ENCODE measurements at places on chromosomes 3 and 15. TPM values are rescaled to one million over a fixed set of nuclear protein-coding genes. Genes with fewer than 3 reads are reported as not detected.

DNA sequence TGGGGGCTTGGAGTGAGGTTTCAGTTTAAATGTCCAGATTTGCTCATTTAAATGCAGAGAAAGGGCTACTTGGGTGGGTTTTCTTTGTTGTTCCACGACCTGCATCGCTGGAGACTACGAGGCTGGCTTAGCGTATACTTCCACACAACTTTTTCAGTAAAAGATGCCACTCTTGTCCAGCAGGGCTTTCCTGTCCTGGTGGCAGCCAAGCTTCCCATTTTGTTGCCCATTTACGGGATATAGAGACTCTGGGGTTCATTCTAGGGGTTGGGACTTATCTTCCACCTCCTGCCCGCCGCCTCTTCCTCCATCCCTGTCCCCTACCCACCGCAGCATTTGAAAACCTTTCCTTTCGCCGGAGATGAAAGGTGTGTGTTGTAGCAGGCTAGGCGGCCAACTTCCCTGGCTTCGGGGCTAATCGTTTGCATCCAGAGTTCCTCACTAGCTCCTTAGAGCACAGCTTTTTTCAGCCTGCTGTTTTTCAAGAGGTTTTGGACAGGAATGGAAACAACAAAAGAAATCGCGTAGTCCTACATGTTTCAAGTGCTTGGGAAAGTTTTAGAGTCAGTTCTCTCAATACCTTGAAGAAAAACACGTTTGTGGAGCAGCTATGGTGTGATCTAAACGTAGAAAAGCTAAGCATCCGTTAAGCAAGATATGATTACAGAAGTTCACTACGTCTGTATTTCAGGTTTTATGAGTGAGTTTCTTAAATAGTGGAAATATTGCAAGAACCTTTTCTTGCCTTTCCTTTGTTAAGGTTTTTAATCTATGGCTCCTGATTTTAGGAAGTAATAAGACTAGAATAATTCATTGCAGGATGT lies 843 bp downstream of the CHRNA5 start:
- no peak for DNase-seq

- no peak for DNase-seq
Observed at GRCh38 chr15:28887339-28888174, 1.8 kb downstream of the APBA2 start.

- DNase-seq, result no peak
Observed at GRCh38 chr3:39751286-39751685, 58.1 kb upstream of the MYRIP start.

DNA sequence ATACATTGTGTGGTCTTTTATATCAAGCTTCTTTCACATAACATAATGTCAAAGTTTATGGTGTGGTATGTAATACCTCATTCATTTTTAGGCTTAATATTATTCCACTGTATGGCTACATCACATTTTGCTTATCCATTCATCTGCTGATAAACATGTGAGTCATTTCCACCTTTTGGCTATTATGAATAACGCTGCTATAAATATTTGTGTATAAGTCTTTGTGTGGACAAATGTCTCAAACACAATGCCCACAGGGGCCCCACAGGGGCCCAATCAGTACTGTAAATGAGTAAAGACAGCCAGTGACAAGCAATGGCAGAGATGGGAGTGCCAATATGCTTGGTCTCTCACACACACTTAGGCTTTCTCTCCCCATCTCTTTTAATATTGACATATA lies 54.2 kb downstream of the PIK3R4 start:
- no peak for DNase-seq

- DNase-seq, result no peak
Observed at GRCh38 chr3:14146381-14147065, 21.7 kb downstream of the TMEM43 start.

- DNase-seq, result no peak
Observed at GRCh38 chr3:101484805-101485620, 28.0 kb downstream of the SENP7 start.

GRCh38 chr3:181534781-181535221 lies 176.9 kb upstream of the SOX2 start:
- no peak for DNase-seq

GRCh38 chr3:10338591-10339353 lies 17.9 kb upstream of the SEC13 start:
- DNase-seq, result peak; percentile 3

GRCh38 chr15:57996561-57996960 lies 69.0 kb downstream of the ALDH1A2 start:
- no peak for DNase-seq

GRCh38 chr3:178152031-178152806 lies 384.0 kb upstream of the KCNMB2 start:
- no peak for DNase-seq

GRCh38 chr15:58066042-58066867 lies 744 bp upstream of the ALDH1A2 start:
- DNase-seq, result peak; percentile 67

- no peak for DNase-seq
Observed at GRCh38 chr3:158769952-158770740, 31.7 kb upstream of the MFSD1 start.

DNA sequence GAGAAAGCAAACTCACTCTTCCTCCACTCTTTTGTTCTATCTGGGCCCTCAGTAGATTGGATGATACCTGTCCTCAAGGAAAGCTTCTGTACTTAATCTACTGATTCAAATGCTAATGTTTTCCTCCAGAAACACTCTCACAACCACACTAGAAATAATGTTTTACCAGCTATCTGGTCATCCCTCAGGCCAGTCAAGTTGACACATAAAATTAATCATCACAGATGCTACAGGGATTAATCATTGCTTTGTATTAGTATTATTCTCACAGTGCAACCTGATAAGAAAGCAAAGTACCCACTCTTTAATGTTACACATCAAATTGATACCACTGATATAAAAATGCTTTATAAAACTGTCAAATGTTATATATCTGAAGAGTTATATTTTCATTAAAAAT lies 52.9 kb upstream of the ARL6 start:
- no peak for DNase-seq

DNA sequence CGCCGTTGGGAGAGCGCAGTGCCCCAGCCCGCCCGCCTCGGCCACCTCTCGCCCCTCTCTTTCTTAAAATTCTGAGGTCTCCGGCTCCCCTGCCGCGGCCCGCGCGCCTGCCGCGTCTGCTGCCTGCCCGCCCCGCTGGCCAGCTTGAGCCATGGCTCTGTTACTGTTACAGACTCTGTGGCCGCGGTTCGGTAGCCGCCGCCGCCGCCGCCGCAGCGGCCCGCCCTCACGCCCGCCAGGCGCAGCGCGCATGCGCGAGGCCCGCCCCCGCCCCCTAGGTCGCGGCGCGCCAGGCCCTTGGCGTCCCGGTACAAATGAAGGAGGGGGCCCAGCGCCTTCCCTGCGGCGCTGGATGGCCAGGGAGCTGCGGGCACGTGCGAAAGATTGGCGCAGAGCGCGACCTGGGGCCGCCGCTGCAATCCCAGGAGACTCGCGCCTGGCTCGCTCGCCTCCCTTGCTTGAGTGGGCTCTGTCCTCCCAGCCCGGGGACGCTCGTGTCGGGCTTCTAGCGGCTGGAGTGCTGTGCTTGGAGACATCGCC lies at the start of gene ONECUT1:
ONECUT1 (minus strand) TSS at position 168 of the 540 bp plus-strand sequence. CDS start 452 bp downstream, outside the sequence.
- DNase-seq, result peak; percentile 42

DNA sequence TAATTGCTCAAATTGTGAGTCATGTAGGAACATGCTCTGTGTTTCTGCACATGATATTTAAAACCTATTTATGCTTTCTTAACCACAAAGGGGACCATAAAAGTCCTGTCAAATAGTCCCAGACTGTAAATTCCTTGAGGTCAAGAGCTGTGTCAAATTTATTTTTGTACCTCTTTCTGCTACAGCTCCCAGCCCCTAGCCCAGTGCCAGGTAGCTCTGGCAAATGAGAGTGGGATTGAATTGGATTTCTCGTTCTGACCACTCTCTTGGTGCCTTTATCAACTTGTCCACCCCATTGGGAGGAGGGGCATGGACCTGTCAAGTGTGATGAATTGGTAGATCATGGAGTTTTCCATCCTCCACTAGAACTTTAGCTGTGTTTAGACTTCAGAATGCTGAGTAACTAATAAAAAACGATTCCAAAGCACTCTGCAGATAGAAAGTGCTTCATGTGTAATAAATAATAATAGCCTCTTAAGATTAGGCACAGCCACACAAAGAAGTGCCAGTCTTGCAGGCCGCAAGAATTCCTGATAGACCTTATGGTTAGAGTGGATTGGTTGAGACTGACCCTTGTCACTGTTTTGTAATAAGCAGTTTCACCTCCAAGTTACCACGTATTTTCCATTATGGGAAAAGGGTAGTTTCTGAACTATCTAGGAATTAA lies 120.4 kb downstream of the LPP start:
- no peak for DNase-seq

- no peak for DNase-seq
Observed at GRCh38 chr15:58797505-58797904, 26.4 kb downstream of the MINDY2 start.

DNA sequence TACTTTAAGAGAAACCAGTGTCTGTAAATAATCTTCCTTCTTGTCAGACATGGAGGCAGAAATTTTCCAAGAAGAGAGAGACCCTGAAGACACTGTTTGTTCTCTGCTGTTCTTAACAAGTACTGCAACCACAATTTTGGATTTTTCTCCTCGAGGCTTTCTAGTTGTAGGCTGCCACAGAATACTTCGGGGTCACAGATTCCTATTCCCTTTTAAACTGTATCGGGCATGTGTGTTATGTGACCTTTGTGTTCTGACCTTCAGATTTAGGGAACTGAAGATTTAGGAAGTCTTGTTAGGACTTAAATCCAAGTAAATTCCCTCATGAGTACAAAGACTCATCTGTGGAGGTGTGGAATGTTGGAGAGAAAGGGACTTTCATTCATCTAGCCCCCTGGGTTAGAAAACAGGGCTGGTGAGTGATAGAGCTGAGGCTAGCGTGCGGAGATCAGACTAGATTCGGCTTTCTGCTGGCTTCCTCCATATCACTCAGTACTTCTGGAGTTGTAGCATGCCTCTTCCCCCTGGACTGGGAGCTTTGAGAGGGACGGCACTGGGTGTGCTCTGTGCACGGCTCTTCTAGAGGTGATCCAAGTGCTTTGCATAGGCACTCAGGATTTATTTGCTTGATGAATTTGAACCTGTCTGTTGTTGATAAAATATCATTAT lies 237.0 kb downstream of the LPP start:
- no peak for DNase-seq

GRCh38 chr3:131356006-131356595 lies 25.5 kb upstream of the NUDT16 start:
- DNase-seq, result no peak

GRCh38 chr15:31228980-31229826 lies 97.4 kb upstream of the KLF13 start:
- DNase-seq, result no peak

- no peak for DNase-seq
Observed at GRCh38 chr3:56974247-56974930, 86.1 kb upstream of the SPATA12 start.

Gene CACNA1D
- 1.1 TPM for total RNA-seq

Gene GCHFR
- total RNA-seq, result 7.1 TPM

Gene TNIK
- total RNA-seq, result 28.6 TPM

Gene KIF15
- 0.85 TPM for total RNA-seq

Gene AHSG
- not detected for total RNA-seq

Gene NKIRAS1
- total RNA-seq, result 20.8 TPM

Gene CNTN4
- total RNA-seq, result 1.2 TPM

Gene RBM5
- total RNA-seq, result 58.4 TPM

Gene PP2D1
- not detected for total RNA-seq

Gene OIP5
- 0.19 TPM for total RNA-seq

Gene VEPH1
- 0.16 TPM for total RNA-seq

Data from left ventricle myocardium inferior (tissue), 1 donor.